ENCODE measurements at places on chromosomes 3 and 15.

DNA sequence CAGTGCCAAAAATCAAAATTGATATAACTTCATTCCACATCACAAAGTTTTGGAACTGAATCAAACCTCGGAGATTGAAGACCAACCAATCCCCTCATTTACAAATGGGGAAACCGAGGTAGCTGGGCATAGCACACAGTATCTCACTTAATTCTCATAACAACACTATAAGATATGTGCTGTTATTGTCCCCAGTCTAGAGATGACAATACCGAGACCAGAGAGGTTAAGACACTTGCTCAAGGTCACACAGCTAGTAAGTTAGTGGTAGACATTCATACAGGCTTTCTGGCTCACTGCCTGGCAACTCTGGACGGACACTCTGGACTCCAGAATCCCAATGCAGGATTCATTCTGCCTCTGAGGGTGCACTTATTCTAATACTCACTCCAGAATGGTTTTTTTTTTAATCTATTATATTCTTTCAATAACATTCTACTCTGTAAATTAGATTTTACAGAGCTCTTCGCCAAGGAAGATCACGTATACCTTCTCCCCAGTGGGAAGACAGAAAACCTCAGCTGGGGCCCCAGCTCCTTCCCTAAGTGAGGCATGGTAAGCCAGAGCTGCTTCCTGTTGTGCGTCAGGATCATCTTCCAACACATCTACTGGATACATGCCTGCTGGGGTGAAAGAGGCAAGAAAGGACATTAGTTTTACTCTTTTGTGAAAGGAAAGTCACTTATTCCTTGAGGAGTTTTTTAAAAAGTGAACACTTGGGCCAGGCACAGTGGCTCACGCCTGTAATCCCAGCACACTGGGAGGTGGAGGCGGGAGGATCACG, 128.4 kb upstream of the IGF1R start:
- no peak for DNase-seq

DNA sequence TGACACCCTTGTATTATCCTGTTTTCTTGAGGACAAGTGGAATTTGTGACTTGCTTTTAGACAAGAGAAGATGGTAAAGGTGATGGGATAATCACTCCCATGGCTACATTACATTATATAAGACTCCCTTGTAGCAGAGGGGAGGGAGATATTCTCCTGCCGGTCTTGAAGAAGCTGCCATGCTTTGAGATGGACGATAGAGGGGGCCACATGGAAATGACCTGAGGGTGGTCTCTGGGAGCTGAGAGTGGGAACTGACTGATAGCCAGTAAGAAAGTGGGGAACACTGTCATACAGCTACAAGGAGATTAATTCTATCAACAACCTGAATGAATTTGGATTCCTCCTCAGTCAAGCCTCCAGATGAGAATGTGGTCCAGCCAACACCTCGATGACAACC, 540.1 kb downstream of the NTRK3 start:
- DNase-seq: no peak

DNA sequence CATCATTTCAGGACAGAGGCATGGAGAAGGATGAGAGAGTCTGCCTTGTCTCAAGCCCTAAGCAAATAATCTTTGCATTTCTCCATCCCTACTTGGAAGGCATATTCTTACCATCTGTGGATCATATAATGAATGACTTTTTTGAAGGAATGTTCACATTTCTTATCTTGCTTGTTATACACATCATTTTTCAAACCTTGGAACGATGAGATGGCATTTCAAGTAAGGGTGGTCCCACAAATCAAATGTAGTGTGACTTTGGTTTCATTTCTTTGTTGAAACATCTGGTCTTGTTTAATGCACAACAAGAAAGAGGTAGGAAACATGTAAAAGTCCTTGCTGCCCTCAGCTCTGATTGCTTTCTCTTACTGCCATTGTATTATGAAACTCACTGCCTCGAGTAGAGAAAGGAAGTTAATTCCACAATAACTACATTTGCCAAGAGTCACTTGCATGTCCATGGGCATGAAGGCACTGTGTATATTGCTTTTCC, 32.1 kb downstream of the RBMS3 start:
- no peak for DNase-seq

DNA sequence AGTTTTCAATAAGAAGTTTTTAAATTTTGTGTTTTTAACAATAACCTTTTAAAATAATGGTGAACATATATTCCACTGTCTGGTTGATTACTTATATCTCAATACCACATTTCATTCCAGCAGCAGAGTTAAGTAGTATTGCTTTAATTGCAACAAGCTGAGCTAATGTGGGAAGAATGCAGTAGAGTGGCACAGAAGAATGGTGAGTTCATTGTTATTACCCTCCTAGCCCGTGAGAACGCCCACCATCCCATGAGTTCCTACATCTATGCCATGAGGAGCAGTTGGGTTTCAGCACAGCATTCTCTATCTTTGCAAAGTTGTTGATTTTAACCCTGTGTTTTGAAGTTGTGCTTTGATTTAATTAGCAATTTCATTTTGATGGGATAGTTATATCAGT, 17.8 kb upstream of the NR2E3 start:
- DNase-seq: no peak

GRCh38 chr3:30649572-30650318, 43.3 kb downstream of the TGFBR2 start:
- no peak for DNase-seq

GRCh38 chr3:62051506-62051905, 321.8 kb downstream of the FEZF2 start:
- no peak for DNase-seq
